ENCODE measurements at places on chromosomes 13 and 19.

GRCh38 chr13:49444524-49445395 is 686 bp downstream of the SETDB2 start:
- DNase-seq = no peak

- DNase-seq = no peak
Measured at GRCh38 chr19:6276447-6276846, 3.3 kb downstream of the MLLT1 start.

DNA sequence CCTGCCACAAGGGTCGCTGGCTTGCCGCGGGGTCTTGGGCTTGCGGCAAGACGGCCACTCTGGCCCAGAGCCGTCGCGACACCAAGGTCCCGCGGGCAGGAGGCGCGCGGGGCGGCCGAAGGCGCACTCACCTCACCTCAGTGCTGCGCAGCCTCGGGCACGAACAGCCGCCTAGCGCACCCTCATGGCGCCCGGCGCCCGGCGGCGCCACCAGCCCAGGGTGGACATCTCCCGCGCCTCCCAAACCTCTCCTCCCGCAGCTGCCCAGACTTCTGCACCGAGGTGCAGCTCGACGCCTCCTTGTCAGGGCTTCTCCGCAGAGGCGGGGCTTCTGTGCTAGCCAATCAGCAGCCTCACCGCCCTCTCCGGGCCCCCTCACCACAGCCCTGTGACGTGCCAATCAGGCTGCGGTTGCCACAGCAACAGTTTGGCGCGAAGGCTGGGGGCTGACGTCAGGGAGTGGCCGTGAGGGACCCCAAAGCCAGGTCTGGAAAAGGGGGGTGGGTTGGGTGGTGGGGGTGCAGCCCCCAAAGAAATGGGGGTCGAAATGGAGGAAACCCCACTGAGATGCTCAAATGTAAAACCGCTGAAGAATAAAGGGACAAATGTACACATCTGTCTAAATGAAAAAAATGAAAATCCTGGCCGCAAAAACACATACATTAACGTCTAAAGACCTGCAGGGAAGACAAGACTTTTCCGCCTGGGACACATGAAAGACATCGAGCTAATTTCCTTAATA is at the start of the genes PEG3 and ZIM2:
TSS of gene PEG3 (minus strand) at position 276 of the 742 bp plus-strand sequence. CDS start 16,071 bp downstream, outside the sequence.
TSS of gene ZIM2 (minus strand) at position 276 of the 742 bp plus-strand sequence. CDS start 16,449 bp downstream, outside the sequence.
- DNase-seq = no peak

DNA sequence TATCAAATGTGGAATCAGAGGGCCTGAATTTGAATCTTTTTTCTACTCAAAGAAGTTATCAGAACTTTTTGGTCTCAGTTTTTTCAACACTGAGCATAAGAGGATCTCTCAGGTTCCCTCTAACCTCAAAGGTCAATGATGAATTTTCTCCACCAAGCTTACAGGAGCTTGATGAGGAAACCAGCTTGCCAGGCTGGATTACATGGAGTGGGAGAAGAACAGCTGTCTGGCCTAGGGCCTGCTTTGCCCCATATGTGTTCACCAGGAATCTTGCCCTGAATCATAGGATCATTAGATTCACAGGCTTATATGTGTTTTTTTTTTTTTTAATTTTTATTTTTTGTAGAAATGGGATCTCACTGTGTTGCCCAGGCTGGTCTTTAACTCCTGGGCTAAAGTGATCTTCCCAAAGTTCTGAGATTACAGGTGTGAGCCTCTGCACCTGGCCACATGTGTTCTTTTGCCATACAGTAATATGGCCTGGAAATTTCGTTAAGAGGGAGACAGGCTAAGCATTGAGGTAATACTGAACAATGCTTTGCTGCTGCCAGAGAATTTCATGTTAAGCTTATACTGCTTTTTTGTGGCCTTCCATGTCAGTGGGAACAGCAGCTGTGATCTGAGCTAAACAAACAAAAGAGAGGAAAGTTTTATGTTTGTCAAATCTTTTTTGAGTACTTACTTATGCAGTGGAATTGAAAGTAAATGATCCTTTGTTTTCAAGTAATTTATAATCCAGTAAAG is 110.6 kb downstream of the DNAJC3 start:
- no peak for DNase-seq

Measured in activated B cell treated with CpG ODN at 0.5 μM for 24 hours (primary cell).